ENCODE measurements at places on chromosomes 7 and 10.

GRCh38 chr7:157895520-157896375 is 558.9 kb downstream of the DNAJB6 start:
- no peak for DNase-seq

DNA sequence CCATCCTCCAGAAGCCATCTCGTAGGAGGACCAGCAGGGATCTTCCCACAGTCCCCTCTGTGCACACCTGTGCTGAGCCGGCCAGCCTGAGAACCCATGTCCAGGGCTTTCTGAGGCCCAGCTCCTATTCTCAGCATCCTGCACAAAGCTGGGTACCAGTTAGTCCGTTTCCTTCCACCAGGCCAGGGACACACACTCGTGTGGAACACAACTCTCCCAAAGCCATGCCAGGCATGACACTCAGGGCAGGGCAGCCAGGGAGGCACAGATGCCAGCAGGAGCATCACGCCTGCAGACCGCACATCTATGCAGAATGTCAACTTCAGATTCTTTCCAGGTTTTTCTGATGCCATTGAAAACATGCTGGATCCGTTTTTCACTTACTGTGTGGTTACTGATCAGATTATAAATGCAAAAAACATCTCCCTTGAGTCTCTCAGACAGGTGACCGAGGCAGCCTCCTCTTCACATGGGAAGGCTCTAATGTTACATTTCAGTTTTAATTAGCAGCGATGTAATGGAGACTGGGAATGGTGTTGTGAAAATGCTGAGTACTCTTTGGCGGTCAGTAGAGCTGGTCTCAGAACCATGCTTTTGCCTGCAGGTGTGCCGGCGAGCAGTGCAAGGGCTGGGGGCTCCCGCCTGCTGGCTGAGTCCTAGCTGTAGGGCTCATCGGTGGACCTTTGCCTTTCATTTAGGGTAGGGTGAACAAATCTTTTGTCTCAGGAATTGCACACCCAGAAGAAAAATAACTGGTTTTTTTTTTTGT is 3.3 kb upstream of the SUN1 start:
- no peak for DNase-seq

GRCh38 chr7:157687158-157687557 is 350.4 kb downstream of the DNAJB6 start:
- DNase-seq, result no peak

DNA sequence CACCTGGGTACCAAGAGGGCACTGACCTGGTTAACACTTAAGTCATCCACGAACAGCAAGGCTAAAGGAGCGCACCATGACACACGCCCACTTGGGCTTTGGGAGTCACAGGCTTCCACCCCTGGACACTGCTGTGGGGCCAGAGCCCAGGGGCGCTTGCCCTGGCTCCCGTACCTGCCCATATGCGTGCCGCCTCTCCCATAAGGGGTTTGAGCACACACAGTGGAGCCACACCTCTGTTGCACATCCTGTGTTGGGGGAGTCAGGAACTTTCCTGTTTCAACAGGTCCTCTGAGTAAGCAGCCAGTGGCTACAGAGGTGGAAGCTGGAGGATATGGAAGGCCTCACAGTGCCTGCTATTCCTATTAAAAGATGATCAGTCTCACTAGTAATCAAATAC is 152.0 kb downstream of the REEP3 start:
- no peak for DNase-seq

DNA sequence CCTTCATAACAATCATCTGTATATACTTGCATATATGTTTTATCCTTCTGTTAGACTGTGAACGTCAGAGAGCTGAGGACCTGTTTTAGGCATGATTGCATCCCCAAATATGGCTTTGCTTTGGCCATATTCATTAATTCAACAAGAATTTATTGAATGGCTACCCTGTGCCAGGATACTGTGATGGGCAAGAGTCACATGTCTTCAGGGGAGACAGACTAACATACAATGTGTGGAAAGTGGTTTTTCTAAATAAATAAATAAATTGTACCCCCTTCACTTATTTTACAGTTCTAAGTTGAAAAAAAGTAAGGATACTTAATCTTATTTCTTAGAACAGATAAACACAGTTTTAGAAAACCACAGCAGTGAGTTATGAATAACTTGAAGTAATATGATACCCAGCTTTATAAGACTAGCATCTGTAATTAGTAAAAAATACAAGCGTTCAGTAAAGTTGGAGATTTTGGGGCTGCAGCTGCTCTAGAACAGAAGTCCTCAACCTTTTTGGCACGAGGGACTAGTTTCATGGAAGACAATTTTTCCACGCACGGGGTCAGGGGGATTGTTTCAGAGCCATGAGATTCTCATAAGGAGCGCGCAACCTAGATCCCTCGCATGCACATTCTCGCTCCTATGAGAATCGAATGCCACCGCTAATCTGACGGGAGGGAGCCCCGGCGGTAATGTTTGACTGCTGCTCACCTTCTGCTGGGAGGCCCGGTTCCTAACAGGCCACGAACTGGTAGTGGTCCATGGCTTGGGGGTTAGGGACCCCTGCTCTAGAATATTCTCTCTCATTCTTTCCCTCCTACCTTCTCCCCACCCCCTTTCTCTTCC is 89.4 kb upstream of the MTPN start:
- DNase-seq, result no peak
